ENCODE measurements at places on chromosomes 1 and 21.

GRCh38 chr1:239067058-239067457, 319.3 kb upstream of the CHRM3 start:
- no peak for DNase-seq
- no peaks in the 10 kb centered on the region for H3K36me3 ChIP-seq
- H3K4me1 ChIP-seq, result no peaks in the 10 kb centered on the region
- H3K4me3 ChIP-seq, result no peak overlapping the region
- no peaks in the 10 kb centered on the region for H3K27me3 ChIP-seq

- H3K4me1 ChIP-seq, result peaks cover 30% of the 10 kb centered on the region
- H3K27ac ChIP-seq, result no peak overlapping the region
- H3K27me3 ChIP-seq, result no peaks in the 10 kb centered on the region
These were observed 4.6 kb downstream of the LPGAT1 start for GRCh38 chr1:211825980-211826379.

- no peak for DNase-seq
- H3K36me3 ChIP-seq, result no peaks in the 10 kb centered on the region
- H3K4me1 ChIP-seq, result peaks cover 8% of the 10 kb centered on the region
- H3K27me3 ChIP-seq, result peaks cover 6% of the 10 kb centered on the region
- no peak overlapping the region for H3K27ac ChIP-seq
These were observed 22.2 kb upstream of the SPATA6 start for GRCh38 chr1:48493970-48494769.

DNA sequence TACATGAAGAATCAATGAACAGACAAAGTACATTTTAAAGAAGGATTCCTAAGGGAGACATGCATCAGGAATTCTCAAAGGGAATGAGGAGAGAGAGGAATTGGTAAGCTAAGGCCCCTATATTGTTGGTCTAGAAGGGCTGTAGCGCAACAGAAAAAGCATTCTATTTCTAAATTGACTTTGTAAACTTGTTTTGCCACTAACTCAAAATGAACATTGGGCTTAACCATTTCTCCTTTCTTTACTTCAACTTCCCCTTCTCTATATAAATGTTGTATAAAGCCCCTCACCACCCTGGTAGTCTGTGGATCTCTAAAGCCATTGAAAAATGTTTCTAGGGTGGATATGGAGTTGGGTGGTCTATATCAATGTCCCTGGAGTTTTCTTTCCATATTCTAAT, 20.4 kb upstream of the OR6N2 start:
- H3K4me3 ChIP-seq, result no peak overlapping the region
- H3K27me3 ChIP-seq, result peaks cover 43% of the 10 kb centered on the region
- peaks cover 11% of the 10 kb centered on the region for H3K4me1 ChIP-seq
- no peak overlapping the region for H3K27ac ChIP-seq
- no peak for DNase-seq

GRCh38 chr1:217747156-217747769, 116.1 kb downstream of the SPATA17 start:
- no peaks in the 10 kb centered on the region for H3K27me3 ChIP-seq
- no peaks in the 10 kb centered on the region for H3K36me3 ChIP-seq
- no peak overlapping the region for H3K27ac ChIP-seq
- no peak for DNase-seq
- no peak overlapping the region for H3K4me3 ChIP-seq

- no peak for DNase-seq
- H3K4me1 ChIP-seq, result no peaks in the 10 kb centered on the region
- peaks cover 23% of the 10 kb centered on the region for H3K27me3 ChIP-seq
- H3K27ac ChIP-seq, result no peak overlapping the region
- no peaks in the 10 kb centered on the region for H3K36me3 ChIP-seq
- H3K4me3 ChIP-seq, result no peak overlapping the region
These were observed 235.3 kb downstream of the DYRK1A start for GRCh38 chr21:37601915-37602314.

GRCh38 chr21:15557925-15558324, 171.9 kb upstream of the USP25 start:
- no peak for DNase-seq
- H3K27me3 ChIP-seq, result no peaks in the 10 kb centered on the region
- no peak overlapping the region for H3K4me3 ChIP-seq
- peaks cover 19% of the 10 kb centered on the region for H3K4me1 ChIP-seq
- H3K27ac ChIP-seq, result no peak overlapping the region
- no peaks in the 10 kb centered on the region for H3K36me3 ChIP-seq

DNA sequence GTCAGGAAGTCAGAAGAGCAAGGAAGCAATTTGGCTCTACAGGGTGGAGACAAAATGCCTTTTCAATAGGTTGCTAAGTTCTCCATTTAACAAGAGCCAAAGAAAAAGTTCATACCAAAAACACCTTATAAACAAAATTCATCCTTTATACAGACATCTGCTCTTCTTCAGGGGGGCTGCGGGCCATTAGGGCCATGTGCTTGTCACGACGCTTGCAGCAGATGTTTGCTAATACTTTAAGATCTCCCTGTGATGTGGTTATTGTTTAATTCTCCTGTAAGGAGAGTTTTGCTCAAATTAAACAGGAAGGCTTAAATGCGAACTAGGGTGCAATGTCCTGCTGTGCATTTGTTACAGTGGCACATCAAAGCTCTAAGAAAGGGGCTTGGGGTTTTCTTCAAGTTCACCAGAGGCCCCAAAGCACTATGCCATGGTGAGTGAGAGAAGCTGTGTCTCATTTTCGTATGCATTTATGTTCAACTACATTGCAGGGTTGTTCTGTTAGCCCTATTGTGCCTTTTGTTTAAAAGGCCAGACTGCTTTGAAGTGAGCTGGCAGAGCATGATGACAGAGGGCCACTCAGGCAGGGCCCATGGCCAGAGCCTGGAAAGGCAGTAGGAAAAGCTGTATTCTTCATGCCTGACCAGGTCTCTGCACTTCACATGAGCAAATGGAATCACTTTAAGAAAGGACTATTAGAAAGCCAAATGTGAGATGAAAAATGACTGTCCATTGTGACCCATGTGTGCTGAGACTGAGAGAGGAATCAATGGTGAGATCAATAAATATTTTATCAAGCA, 24.8 kb upstream of the NTPCR start:
- H3K36me3 ChIP-seq, result peaks cover 4% of the 10 kb centered on the region
- no peaks in the 10 kb centered on the region for H3K27me3 ChIP-seq
- peaks cover 41% of the 10 kb centered on the region for H3K4me1 ChIP-seq
- H3K27ac ChIP-seq, result peak overlapping the region; percentile 57
- DNase-seq, result no peak

- H3K27me3 ChIP-seq, result no peaks in the 10 kb centered on the region
- DNase-seq, result no peak
- no peaks in the 10 kb centered on the region for H3K36me3 ChIP-seq
- H3K27ac ChIP-seq, result no peak within 1 kb of the TSS
- H3K4me3 ChIP-seq, result no peak within 1 kb of the TSS
- H3K4me1 ChIP-seq, result peaks cover 2% of the 10 kb centered on the region
These were observed at the start of gene SLC25A34 for GRCh38 chr1:15736038-15736891. Gene SLC25A34 (plus strand): TSS chr1:15736258. CDS start chr1:15736486, 228 bp downstream.
